ENCODE measurements at places on chromosomes 5 and 9. TPM values are rescaled to one million over a fixed set of nuclear protein-coding genes. Genes with fewer than 3 reads are reported as not detected.
A peak's percentile ranks its signal among the peaks of the same experiment; 100 is the strongest.

CCL21 gene
- 1.7 TPM for total RNA-seq

WDR70 gene
- 10.2 TPM for total RNA-seq

GRCh38 chr9:14127656-14128055 is 186.3 kb downstream of the NFIB start:
- DNase-seq = no peak

DNA sequence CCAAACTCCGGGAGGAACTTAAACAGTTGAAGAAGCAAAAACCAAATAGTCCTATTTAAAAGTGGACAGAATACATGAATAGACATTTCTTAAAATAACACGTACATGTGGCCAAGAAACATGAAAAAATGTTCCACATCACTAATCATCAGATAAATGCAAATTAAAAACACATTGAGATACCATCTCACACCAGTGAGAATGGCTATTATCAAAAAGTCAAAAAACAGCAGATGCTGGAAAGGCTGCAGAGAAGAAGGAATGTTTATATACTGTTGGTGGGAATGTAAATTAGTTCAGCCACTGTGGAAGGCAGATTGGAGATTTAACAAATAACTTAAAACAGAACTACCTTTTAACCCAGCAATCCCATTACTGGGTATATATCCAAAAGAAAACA is 283.0 kb upstream of the IZUMO3 start:
- DNase-seq = no peak

RNF44 gene
- total RNA-seq = 15.3 TPM

- DNase-seq = no peak
These were observed 64.2 kb upstream of the SELENOP start for GRCh38 chr5:42875785-42876374.

DNA sequence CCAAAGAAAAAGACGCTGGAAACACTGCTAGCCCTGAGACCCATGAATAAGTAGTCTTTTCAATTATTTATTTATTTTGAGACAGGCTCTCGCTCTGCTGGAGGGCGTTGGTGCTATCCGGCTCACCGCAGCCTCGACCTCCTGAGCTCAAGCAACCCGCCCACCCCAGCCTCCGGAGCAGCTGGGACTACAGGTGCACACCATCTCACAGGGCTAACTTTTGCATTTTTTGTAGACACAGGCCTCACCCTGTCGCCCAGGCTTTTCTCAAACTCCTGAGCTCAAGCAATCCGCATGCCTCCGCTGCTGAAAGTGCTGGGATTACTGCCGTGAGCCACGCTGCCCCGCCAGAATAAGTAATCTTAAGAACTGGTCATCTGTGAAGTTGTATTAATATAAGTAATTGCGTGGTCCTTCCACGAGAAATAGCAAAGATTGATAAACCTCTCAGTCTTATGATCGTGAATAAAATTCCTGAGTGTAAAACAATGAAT is 1.6 kb downstream of the ANXA2R start:
- no peak for DNase-seq

- DNase-seq = no peak
These were observed 545 bp downstream of the HMGCS1 start for GRCh38 chr5:43312699-43313034.

- DNase-seq = no peak
These were observed 5.0 kb upstream of the QRFP start for GRCh38 chr9:130901498-130902203.

- DNase-seq = no peak
These were observed 790 bp upstream of the IARS1 start for GRCh38 chr9:92294297-92294676.

- no peak for DNase-seq
These were observed 74.1 kb downstream of the PSAT1 start for GRCh38 chr9:78370991-78371390.

CARTPT gene
- total RNA-seq = not detected

- no peak for DNase-seq
These were observed 4.8 kb upstream of the DPM2 start for GRCh38 chr9:127942216-127943010.

CCL27 gene
- total RNA-seq = not detected

ITGA2 gene
- 0.30 TPM for total RNA-seq

TTLL11 gene
- total RNA-seq = 2.8 TPM

- no peak for DNase-seq
These were observed 81.2 kb upstream of the SPTLC1 start for GRCh38 chr9:92196400-92196799.

CCNB1 gene
- 2.7 TPM for total RNA-seq

MYORG gene
- total RNA-seq = 76.2 TPM

DNA sequence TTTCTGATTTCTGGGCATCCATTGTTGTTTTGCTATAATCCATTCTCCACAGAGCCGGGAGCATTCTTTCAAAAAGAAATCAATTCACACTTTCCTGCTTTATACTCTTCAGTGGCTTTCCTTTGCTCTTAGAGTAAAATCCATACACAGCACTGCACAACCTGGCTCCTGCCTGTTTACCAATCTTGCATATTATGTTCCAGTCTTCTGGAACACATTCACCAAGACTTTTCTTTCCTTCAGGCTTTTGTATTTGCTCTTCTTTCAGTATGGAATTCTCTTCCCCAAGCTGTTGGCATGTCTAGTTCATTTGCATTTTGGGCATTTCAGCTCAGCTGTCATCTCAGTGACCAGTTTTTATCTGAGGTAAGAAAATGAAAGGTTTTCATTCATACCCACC is 6.3 kb downstream of the RFESD start:
- no peak for DNase-seq

- no peak for DNase-seq
These were observed 16.3 kb upstream of the KCNV2 start for GRCh38 chr9:2700909-2701550.

GRCh38 chr5:160504906-160505305 is 83.3 kb downstream of the PTTG1 start:
- DNase-seq = no peak

- peak; percentile 59 for DNase-seq
These were observed at the start of gene RETREG1 for GRCh38 chr5:16616536-16617273. Gene RETREG1, minus strand, starts transcription at chr5:16616997. Its CDS starts 26 bp downstream, at chr5:16616971.

ENG gene
- 34.1 TPM for total RNA-seq

GRCh38 chr9:108477529-108478006 is 378.2 kb downstream of the ACTL7B start:
- no peak for DNase-seq

EFNA5 gene
- total RNA-seq = 0.60 TPM

NUTM2G gene
- total RNA-seq = not detected

PDLIM7 gene
- 5.3 TPM for total RNA-seq

IL9 gene
- not detected for total RNA-seq

DNA sequence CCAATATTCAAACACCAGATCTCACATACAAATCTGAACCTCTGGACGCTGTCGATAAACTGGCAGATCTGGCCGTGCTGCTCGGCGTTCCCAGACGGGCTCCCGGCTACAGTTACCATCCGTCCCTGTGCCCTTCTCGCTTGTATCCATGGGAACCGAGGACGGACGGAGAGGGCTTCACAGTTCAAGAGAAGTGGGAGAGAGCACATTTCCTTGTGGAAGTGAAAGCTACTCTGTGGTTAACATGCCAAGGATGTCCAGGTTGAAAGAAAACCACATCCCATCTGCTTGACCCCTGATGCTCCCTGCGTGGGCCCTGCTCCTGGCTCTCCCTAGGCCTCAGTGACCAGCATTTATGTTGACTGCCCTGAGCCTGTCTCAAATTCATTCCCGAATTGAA is 6.3 kb upstream of the DBN1 start:
- DNase-seq = no peak

DNA sequence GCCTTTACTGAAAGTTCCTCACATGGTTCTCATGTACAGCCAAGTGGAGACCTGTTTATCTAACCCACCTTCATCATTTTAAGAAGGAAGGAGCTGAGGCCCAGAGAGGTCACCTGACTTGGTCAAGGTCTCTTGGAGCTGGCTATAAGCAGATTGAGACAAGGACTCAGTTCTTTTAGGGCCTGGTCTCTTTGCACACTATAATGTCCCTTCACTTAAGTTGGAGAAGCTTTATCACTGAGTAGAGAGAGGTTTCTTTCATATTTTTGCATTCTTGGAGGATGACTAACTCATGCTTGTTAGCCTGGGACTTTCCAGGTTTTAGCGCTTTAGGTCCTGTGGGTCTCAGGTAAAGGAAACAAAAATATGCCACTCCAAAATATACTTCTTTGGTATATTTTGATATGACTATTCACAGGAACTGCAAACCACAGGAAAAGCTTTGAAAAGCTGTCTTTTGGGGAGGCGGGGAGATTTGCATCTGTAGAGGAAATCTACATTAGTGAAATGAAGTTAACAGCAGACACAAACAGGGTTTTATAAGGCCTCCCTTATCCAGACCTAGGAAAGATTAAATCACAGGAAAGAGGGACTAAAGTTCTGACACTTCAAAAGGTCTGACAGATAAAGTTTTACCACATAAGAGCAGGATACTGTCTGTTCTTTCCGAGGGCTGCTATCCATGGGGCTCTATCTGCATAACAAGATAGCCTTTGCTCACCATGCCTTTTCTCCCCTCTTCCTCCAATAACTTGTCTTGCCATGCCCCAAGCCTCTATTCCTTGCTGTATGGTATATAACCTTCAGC is 95.8 kb upstream of the ANKRD55 start:
- DNase-seq = no peak

DNA sequence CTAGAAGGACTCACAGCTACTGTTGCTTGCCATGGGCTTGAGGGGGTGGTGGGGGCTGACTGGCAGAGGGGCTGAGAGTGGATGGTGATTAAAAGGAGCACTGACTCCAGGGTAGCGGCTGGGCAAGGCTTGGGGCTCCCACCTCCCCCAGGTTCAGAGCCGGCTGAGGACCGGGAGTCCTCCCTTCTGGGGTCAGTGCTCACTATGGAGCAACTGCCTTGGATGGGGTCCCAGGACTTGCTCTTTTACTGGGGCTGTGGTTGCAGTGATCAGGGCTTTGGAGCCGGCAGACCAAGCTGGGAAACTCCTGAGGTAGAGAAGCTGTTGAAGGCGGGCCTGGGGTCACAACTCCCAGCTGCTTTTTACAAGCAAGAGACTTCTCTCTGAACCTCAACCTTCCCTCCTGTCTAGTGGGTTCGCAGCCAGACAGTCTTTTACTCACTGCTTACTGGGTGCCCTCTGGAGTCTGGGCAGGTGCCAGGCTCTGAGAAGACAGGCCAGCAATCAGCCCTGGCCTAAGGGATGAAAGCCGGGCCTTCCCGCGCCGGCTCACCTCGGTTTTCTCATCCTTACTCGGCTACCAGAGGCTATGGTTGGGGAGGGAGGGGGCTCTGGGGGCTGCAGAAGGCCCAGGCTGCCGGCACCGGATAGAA is 795 bp upstream of the ASS1 start:
- DNase-seq = peak; percentile 85

DNA sequence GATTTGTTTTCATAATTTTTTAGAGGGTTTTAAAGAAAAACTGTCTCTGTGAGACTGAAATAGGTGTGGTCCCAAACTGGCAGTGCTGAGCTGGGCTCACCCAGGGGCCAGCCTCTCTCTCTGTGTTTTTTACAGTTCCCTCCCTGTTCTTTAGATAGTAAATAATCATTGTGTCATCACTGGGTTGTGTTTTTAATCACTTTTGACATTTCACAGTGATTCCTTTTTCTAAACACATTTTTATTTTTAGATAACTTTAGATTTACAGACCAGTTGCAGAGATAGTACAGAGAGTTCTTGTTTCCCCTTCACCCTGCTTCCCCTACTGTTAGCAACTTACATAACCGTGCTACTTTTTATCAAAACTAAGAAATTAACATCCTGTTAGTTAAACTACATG is 44.4 kb downstream of the MAP1B start:
- DNase-seq = no peak

DNA sequence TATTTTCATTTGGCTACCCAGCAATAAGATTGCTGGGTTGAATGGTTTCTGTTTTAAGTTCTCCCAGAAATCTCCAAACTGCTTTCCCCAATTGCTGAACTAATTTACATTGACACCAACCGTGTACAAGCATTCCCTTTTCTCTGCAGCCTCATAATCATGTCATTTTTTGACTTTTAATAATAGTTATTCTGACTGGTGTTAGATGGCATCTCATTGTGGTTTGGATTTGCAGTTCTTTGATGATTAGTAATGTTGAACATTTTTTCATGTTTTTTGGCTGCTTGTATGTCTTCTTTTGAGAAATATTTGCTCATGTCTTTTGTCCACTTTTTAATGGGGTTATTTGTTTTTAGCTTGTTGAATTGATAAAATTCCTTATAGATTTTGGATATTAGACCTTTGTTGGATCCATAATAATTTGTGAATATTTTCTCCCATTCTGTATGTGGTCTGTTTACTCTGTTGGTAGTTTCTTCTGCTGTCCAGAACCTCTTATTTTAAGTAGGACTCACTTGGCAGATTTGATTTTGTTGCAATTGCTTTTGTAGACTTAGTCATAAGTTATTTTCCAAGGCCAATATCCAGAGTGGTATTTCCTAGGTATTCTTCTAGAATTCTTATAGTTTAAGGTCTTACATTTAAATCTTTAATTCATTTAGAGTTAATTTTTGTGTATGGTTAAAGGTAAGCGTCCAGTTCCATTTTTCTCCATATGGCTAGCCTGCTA is 793.7 kb downstream of the BRINP1 start:
- DNase-seq = no peak

DNA sequence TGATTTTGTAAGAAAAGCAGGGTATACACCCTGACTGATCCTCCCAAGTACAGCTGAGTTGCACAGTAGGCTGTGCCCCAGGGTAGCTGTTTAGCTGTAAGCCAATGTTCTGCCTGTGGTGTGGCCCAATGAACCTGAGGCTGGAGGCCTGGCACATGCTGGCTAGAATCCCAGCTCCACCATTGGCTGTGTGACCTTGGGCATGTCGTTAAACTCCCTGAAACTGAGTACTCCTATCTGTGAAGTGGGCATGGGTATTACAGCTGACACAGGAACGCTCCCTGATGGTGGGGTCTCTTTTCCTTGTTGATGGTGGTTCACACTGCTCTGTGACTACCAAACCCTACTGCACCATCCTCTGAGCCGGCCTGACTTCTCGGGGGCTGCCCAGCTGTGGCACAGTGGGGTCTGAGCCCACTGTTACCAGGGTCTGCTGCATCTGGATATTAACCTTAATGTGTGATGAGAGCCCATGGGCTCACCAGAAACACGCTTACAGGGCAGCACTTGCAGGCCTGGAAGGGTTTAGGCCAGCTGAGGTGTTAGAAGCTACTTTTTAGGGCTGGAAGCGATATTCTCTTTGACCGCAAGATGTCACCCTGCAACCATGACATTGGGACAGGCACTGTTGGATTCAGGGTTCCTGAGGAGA is 7.0 kb upstream of the GADD45G start:
- peak; percentile 70 for DNase-seq

GRCh38 chr9:128150594-128151308 is 1.5 kb downstream of the LCN2 start:
- no peak for DNase-seq

DNA sequence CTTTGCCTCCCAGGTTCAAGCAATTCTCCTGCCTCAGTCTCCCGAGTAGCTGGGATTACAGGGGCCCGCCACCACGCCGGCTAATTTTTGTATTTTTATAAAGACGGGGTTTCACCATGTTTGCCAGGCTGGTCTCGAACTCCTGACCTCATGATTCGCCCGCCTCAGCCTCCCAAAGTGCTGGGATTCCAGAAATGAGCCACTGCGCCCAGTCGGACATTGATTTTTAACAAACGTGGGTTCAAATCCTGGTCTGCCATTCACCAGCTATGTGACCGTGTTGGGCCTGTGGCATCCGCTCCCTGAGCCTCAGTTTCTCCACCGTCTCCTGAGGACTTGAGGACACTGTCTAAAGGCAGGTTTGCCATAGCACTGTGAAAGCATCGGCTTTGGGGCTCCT is 41.8 kb upstream of the NEK6 start:
- peak; percentile 38 for DNase-seq

PLCXD3 gene
- 1.2 TPM for total RNA-seq

All from left lobe of liver (tissue), 2 donors.